ENCODE measurements at places on chromosomes 7 and 10. TPM values are rescaled to one million over a fixed set of nuclear protein-coding genes. Genes with fewer than 3 reads are reported as not detected.

Gene CYP2C9
- total RNA-seq: not detected

Gene PTF1A
- not detected for total RNA-seq

Gene CADPS2
- total RNA-seq: not detected

Gene SEPTIN7
- 151 TPM for total RNA-seq

Gene IRF5
- 26.5 TPM for total RNA-seq

Gene C10orf71
- total RNA-seq: not detected

Gene RHOBTB1
- total RNA-seq: 0.64 TPM

Gene AS3MT
- total RNA-seq: 0.43 TPM

Gene RAMP3
- total RNA-seq: not detected

DNA sequence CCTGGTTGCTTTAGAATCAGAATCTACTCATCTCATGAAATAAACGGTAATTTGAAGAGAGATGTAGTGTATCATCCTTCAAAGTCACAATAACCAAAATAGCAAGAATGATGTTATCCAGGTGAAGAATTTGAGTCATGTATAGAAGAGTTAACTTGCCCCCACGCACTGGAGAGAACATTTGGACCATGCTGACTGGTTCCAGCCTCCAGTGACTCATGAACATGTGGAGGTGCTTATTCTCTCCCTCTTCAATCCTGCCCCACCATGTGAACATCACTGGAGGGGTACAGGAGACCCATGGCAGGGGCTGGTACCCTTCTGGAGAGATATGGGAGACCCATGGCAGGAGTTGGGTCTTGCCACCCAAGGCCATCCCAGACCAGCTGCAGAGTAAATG, 427.8 kb downstream of the CALN1 start:
- no peak for DNase-seq

DNA sequence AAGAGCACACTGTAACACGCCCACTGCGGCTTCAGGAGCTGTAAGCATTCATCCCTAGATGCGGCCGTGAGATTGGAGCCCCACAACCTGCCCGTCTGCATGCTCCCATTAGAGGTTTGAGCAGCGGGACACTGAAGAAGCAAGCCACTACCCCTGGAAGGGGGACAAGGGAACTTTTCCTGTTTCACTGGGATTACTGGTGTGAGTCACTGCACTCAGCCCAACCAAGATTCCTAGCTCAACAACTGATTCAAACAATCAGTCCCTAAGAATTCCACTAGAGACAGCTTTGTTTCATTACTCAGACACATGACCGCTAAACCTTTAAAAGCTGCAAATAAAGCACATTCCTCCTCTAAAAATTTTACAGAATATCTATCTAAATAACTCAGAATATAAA, 69.8 kb downstream of the ORC5 start:
- DNase-seq: no peak

DNA sequence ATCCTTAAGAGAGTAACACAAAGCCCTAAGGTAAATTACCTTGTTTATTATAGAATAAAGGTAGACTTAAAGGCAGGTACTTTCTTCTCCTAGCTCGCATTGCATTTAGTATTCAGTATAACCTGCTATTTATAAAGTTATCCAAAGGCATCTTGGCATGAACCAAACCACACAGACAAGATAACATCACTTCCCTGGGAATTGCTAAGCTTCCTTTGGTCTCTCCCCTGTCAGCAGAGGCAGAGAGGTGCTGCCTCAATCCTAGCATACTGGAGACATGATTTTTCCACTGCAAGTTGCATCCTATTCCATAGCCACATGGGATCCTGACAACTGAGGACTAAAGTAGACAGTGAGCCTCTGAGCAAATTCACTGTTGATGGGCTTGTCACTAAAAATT, 101.7 kb upstream of the IL6 start:
- DNase-seq: no peak

DNA sequence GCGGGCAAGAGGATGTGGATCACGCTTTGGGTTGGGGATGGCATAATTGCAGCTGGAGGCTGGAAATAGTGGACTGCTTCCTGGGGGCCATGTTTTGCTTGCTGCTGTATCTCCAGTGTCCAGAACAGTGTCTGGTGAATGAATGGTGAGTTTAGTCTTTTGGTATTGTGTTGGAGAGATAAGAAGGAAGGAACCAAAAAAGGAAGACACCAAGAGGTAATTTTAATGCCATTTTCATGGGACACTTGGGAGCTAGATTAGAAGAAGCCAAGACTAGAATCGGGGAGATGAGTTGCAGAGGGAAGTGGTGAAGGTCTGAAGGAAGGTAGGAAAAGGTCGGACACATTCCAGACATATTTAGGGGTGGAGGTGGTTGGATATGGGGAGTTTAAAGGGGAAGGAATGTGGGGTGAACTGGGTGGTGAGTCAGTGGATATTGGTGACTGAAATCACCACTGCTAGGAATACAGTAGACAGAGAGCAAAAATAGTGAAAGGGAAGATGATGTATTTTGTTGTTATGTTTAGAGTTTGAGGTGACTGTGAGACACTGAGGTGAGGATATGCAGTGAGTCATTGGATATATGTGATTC, 76.7 kb downstream of the CCNY start:
- no peak for DNase-seq

DNA sequence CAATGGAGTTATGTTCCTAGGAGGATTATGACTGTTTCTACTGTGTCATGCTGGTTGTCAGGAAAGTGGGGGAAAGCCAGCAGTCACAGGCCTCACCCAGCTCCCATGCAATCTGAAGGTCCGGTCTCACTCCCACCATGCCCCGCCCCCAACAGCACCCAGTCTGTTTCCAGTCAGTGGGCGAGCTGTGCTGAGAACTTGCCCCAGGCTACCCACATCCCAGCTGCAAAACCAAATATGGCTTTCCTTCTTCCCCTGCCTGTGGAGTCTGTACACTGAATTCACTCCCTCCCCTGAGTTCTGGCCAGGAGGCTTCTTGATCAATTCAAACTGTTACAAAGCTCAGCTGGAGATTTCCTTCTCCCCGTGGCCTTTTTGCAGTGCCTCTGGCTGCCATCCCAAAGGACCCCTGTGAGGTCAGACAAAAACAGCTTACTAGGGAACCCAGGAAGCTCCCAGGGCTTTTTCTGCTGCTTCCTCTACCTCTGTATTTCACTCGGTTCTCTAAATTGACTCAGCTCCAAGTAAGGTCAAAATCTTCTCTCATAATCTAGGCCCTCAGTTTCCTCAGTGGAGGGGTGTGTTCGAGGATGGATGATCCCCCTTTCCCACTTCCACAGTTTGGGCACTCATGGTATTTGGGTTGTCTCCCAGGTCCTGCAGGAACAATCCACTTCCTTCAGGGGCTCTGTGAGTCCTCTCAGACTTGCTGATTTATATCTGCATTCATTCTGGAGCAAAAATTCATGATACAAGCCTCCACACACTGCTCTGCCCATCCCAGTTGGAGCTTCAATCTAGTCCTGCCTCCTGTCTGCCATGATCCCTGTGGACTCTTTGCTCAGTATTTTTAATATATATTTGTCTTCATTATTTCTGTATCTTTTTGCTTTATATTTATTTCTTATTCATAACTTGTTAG, 205.5 kb downstream of the SEMA3D start:
- DNase-seq: no peak

DNA sequence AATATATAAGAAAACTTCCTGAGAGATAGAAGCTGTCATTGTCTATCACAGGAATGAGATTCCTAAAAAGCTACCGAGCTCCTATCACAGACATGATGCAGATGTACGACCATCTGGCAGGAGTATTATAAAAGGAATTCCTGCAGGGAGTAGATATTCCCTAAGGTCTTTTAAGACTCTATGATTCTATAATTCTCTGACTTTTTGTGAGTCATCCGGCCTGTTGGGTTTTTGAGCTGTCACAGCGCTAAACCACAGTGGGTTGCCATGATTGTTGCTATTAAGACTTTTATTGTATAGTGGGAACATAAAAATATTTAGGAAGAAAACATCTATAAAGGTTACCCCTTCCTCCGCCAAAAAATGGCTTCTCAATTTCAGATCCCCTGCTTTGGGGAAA, 223.4 kb downstream of the BMPER start:
- no peak for DNase-seq

- DNase-seq: no peak
These were observed 55.8 kb downstream of the PARD3 start for GRCh38 chr10:34759161-34759836.

DNA sequence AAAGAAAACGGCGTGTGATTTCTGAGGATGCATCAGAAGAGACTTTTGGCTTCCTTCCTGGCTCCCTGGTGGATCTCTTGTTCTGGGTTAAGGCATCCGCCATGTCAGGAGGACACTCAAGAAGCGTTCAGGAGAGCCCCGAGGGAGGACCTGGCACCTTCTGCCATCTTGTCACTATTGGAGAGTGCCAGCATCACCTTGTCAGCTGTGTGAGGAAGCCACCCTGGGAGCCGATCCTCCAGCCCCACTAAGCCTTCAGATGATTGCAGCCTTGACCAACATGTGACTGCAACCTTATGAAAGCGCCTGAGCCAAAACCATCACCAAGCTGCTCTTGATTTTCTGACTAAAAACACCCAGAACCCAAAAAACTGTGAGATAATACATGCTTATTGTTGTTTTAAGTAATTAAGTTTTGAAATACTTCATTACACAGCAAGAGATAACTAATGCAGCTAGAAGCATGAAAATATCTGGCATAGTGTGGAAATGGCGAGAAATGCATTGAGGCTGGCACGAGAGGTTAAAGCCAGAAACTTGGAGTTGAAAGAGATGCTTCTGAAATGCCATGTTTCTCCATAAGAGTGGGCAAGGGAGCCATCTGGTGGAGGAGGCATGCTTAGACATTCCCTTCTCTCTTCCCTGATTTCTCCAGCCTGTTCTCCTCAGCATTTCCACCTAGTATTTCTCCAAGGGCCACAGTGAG, 5.4 kb upstream of the ZFYVE27 start:
- DNase-seq: peak; percentile 57

DNA sequence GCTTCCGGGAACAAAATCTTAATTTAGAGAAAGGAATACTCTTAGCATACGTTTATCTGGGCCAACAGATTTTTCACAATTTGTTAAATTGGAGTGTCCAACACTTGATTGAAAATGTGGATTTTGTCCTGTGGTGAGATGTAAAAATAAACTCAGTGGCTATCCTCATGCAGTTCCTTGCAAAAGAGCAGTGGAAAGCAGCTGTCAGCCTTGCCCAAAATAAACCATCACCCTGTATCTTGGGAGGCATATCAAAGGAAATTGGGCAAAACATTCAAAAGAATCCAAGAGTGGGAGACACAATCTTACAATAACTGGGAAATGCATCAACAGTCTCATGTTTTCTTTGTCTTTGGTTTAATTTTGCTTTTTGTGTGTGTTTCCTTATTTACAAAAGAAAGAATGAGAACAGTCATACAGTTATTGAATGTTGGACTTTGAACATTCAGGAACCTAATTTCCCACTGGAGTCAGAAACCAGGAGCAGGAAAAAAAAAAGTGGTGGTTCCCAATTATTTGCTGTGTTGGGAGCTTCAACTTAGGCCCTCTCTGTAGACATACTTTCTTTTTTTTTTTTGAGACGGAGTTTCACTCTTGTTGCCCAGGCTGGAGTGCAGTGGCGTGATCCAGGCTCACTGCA, 44.4 kb upstream of the DGKI start:
- no peak for DNase-seq

DNA sequence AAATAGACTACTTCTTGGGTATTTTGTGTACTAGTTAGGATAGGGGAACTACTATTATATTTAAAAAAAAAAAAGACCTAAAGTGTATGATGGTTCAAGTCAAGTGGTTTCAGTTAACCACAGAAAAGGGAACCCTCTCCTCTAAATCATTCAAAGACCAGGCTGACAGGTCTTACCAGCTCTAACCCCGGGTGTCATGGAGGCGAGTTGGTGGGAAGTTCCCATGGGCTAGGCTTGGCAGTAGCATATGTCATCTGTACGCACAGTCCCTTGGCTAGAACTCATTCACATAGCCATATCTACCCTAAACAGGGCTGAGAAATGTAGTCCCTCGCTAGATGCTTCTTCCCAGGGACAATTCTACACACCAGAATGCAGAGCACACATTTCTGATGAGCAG, 37.7 kb upstream of the KCNMA1 start:
- DNase-seq: no peak

GRCh38 chr10:75598998-75599397, 167.6 kb downstream of the LRMDA start:
- no peak for DNase-seq

DNA sequence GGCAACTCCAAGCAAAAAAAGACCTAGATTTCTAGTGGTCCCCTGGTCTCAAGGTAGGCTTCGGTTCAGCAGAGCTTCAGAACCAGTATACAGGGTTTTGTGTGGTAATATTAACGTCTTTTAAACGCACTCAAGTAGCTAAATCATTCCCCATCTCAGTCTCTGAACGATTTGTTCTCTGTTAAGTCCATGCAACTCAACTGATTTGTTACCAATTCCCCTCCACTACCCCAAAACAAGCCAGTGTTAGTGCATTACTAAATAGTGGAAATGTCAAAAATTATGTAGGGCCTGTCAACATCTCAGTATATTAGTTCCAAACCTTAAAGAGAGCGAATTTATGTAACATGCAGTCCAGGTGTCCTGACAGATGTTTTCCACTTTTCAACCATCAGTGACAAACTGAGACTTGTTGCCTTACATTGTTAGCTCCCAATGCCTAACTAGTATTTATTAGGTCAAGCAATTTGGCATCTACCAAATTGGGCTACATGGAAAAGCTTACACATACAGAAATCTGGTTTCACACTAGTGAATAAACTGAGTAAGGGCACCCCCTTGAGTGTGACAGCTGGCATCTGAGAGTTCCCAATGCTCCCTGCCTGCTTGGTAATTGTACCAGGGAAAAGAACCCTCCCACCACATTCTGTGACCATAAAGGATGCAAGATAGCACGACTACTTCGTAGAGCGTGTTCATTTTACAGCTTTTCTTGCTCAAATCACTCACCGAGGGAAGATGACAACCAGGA, 12.2 kb downstream of the HNRNPA2B1 start:
- DNase-seq: no peak

DNA sequence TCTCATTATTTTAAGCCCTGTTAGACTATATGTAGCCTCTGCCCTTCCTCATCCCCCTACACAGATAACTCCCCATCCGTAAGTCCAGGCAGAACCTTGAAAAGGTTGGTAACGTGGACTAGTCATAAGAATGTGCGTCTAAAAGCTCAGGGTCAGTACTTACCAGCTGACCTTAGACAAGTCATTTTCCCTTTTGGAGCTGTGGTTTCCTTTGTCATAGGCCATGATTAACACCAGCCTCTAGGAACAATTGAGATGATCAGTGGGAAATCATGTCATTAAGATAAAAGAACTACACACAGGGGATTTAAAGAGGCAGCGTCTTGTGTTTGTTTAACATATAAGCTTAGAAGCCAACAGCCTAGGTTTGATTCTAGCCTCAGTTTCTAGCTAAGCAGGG, 6.9 kb upstream of the UNC5B start:
- no peak for DNase-seq

GRCh38 chr7:36726806-36727503, 2.7 kb upstream of the AOAH start:
- peak; percentile 67 for DNase-seq

Measured in natural killer cell treated with Interleukin-12 subunit alpha and Interleukin-12 subunit beta and Interleukin-15 and Interleukin-18, amount 100 ng/mL, for 72 hours (primary cell).